Right kidney (tissue), 9 donors: ENCODE measurements at places on chromosomes 5 and 9.

DNA sequence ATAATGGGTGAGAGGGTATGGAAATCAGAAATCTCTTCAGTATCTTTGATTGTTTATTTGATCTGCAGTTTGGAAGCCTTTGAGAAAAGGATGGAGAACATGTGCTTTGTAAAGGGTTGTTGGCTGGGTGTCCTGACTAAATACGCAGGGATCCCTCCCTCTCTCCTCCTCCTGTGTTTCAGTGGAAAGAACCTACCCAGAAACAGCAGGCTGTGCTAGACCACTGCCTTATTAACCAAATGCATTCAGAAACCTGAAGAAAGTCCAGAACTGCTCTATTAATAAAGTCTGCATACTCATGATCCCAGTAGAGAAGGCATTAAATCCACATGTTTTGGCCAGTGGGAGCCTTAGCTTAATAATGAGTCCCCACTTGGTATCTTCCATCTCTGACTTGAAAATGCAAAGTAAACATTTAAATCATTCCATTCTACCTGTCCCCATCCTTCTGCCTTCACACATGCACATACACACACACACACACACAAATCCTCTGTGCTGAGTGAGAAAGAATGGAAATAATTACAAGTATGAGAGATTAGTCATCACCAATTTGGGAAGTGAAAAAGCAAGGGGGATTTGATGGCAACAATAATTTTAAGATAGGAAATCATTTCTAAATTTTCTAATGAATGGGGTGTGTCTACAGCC lies 10.0 kb upstream of the LECT2 start:
- DNase-seq: no peak

- DNase-seq: no peak
Observed at GRCh38 chr9:129958796-129959195, 84.2 kb downstream of the FNBP1 start.

DNA sequence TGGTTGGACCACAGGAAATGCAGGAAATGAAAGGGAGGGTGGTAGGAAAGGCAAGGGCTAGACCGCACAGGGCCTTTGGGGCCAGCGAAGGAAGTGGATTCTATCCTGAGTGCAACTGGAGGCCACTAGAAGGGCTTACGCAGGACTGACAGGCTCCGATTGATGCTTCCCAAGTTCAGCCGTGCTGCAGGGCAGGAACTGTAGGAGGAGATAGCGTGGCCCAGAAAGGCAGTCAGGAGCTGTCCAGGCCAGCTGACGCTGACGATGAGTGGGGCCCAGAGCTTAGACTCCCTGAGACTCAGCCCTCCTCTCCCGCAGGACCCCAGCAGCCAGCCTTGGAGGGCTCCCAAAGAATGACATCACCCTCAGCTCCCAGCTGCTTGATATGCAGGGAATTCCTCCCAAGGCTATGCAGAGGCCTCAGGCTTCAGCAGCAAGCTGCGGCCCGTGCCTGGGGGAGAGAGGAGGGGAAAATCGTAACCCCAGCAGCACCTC lies 48.8 kb downstream of the KCNIP1 start:
- peak; percentile 62 for DNase-seq

DNA sequence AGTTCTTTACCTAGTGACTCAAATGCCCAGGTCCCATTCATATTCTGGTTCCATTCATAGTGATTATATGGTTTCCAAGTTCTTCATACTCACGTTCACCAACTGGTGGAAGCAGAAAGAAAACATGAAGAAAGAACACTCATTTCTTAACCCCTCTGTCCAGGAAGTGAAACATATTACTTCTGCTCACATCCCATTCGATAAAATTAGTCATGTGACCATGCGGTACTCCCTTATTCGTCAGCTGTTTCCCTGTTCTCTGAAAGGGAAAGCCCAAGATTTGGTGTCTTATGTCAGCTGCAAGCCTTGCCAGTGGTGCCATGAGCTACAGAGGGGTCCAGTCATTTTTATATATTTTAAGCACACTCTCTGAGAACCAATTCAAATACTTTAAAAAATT lies 387.0 kb upstream of the DMAC1 start:
- no peak for DNase-seq

DNA sequence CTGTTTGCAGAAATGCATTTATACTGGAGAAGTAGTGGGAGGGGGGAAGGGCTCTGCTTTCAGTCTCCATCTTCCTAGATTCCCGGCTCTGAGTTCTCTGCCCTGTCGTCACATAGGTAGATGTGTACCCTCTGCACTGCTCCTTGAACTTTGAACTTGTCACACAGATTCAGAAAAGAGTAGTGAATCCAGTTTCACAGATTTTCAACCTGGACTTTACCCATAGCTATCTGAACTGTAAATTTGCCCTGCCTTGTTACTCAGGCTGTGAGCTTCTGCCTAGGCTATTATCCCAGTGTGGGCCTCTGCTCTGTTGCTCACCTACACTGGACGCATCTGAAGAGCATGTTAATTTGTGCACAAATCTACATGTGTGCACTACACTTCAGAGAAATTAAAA lies 12.8 kb upstream of the C9orf152 start:
- DNase-seq: no peak

DNA sequence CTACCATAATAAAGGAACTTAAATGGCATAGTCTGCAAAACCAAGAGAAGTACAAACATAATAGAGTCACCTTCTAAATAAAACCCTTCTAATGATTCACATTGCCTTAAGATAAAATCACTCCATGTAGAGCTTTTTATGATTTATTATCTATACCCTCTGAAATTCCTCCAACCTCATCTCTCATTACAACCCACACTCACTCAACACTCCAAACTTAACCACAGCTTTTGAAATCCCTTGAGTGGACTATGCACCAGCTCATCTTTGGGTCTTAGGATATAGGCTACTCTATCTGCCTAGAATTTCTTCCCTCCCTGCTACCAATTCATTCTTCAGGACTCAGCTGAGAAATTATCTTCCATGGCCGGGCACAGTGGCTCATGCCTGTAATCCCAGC lies 122.5 kb downstream of the CETN3 start:
- DNase-seq: no peak

DNA sequence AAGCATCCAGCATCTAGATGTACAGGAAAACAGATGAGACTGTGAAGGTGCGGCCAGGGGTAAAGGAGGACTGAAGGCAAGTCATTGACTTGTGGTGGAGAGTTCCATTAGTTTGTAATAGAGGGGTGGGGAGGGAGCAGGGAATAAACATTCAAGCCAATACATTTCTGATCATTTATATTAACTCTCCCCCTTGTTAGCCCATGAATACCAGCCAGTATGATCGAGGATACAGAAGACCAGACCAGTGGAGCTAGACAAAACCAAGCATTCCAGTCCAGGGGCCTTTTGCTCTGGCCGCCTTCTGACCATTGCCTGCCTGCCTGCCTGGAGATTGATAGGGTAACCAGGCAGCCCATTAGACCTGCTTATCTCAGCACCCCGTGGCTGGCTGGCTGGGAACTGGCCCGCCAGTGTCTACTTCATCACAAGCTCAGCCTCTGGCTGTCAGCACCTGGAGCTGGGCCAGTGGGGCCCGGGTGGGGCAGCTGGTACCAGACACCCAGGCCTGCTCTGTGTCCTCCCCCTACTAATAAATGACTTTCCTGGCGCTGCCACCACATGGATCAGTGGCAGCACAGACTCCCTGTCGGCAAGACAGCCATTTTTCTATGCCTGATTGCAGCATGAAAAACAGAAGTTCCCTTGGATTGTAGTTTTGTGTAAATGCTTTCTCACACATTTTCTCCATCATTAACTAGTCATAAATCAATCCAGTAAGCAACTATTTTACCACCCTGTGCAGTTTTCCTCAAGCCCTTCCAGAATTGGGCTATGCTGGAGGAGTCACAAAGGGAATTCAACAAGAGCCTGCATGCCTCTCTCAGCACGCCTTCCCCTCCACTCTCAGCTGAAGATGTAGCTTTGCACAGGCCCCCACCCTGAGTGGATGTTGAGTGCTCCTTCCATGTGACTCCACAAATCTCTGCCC lies 181.3 kb downstream of the SNCAIP start:
- DNase-seq: peak; percentile 24

- no peak for DNase-seq
Observed at GRCh38 chr9:98342820-98343210, 87.4 kb upstream of the TBC1D2 start.

GRCh38 chr5:41747301-41747700 lies 122.9 kb downstream of the OXCT1 start:
- peak; percentile 5 for DNase-seq

DNA sequence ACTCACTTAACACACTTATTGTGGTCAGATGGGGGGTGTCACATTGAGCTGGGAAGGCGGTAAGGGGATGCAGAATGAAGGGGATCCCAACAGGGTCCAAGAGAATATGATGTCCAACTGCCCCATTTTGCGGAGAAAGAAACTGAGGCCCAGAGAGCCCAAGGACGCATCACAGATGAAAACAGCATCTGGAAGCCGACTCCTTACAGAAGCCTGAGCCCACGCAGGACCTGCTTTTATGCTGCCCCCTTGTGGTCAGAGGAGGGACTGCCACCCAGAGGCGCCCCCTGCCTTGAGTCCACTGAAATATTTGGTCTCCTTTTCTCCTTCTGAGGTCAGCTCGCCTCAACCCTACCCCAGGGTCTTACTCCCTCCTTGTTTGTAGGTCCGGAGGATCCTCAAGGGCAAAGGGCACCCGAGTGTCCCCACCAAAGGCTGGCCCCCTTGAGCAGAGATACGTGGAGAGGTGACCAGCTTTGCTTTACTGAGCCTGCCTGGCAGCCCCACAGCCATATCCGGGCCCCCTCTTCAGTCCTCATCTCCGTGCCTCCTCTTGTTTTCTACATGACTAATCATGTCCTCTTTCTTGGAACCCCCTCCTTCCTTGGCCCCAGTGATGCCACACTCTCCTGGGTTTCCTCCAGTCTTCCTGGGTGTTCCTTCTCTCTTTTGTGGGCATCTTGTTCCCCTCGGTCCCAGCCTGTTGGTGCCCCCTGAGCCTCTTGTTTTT lies 30.0 kb upstream of the TTLL11 start:
- DNase-seq: peak; percentile 57

DNA sequence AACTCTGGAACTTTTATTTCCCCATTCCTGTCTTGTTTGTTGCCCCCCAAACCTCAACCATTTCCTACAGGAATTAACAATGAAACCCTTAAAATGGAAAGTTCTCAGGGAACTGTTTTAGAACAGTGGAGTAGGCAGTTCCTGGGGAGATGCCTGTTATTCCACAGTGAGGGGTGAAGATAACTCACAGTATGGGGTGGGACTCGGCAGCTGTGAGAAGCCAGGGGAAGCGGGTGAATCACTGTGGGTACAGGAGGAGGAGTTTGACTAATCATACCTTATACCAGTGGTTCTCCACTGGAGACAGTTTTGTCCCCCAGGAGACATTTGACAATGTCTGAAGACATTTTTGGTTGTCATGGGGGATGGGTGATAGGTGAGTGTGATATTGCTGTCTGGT lies 36.9 kb upstream of the GLRA1 start:
- DNase-seq: no peak

DNA sequence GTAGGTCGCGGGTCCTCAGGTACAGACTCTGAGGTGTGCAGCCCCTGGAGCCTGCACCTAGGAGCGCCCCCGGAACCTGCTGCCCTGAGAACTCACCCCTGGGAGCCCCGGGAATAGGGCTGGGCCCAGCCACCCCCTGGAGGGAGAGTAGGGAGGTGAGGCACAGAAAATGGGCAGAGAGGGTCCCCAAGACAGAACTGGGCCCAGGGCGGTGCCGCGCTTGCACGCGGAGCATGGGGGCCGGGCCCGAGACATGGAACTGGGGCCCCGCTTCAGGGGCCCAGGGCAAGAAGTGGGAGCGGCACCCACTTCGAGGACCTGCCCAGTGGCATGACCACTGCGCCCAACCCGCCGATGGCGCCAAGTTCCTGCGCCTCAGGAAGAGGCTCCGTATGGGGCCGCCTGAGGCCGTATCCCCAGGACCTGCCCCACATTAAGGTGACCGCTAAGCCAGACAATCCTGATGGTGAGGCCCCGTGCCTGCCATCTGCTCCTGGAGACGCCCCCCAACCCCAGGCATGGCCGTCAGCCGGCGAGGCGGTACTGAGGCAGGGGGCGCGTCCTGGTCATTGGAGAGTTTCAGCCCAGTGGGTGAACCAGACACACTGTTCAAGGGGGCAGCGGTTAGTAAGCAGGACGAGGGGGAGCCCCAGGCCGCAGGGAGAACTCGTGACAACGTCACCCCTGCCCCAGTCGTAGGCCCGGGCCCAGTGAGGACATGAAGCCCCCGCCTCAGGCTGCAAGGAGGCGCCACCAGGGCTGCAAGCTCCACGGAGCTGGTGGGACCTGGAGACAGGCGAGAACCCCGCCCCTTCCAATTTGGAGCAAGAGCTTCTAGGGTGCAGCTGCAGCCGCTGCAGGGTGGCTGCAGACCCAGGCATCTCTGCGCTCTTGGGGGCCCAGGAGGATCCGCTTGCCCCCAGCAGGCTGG lies 89.5 kb upstream of the PUM3 start:
- no peak for DNase-seq
